DMS79 (cell line): ENCODE measurements at places on chromosomes 5 and 9.

GRCh38 chr5:151075698-151076331 lies 5.0 kb downstream of the TNIP1 start:
- DNase-seq = no peak

DNA sequence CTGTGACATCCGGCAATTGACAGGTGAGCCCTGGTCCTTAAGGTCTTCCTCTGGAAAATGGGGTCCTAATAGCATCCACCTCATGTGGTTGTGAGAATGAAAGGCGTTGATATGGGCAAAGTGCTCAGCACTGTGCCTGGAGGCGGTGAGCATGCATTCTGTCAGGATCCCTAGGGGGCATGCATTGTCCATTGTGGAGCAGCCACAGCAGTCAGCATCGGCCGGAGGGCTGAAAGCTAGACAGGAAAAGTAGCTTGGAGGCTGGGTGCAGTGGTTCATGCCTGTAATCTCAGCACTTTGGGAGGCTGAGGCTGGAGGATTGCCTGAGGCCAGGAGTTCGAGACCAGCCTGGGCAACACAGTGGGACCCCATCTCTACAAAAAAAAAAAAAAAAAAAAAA lies 122.2 kb downstream of the LHX2 start:
- no peak for DNase-seq

GRCh38 chr5:176353533-176353932 lies 8.0 kb downstream of the KIAA1191 start:
- DNase-seq = no peak

DNA sequence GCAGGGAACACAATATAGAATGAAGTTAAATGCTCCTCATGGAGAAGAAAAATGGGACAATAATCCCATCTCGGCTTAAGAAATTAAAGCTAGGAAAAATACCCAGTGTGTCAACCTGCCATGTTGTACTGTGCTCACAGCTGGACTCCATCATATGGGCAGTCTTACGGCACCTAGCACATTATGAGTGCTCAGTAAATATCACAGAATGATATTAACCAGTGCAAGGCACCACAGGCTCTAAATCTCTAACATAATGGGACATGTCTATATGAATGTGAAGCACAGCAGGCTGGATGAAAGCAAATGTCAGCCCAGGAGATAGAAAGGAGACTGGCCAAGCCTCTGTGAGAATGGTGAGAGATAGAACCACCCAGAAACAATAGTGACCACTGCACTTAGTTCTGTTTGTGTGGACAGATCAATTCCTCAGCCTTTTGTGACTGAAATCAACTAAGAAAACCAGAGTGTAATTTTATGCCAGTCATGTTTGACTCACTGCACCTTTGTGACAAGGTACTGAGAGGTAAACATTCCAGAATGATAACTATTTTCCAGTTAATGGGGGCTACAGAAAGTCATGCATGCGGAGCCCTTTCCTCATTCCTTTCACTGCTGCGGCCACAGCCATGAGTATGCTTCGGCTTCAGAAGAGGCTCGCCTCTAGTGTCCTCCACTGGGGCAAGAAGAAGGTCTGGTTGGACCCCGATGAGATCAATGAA lies 140.4 kb upstream of the CDH6 start:
- DNase-seq = no peak

DNA sequence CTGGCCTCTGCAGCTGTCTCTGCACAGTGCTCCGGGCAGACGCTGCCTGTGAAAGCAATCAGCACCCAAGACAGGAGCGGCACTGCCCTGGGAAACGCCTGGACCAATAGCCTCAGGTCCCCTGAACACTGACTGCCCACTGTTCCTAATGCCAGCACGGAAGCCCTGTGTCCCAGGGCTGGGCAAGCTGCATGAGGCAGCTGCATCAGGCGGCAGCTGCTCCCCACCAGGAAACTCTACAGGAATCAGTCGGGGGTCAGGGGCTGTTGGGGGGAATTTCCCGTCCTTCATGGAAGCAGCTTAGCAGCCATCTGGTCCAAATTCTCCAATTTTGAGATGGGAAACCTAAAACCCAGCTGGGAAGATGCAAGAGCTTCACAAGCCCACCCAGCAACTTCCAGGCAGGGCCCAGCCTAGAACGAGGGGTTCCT lies 118.6 kb downstream of the VAV2 start:
- no peak for DNase-seq

DNA sequence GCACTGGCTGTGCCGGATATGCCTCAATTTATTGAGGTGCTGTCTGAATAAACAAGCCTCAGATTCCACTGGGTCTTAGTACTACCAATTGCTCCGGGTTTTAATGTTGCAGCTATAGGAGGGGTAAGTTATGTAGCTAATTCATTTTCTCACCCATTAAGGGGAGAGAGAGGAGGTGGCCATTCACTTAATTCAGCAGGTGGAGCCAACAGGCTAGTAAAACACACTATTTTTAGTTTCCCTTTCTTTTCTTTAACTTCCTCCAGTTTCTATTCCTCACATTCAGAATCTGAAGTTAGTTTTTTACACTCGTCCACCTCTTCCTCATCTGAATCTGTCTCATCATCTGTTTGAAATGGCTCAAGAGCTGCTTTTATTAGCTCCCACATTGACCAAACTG lies 105.6 kb upstream of the CDH10 start:
- no peak for DNase-seq

GRCh38 chr9:135970128-135970815 lies 9.1 kb upstream of the UBAC1 start:
- DNase-seq = no peak

- DNase-seq = no peak
These were observed 158.5 kb downstream of the FSTL4 start for GRCh38 chr5:133453831-133454230.

GRCh38 chr5:73318308-73318719 lies 130.3 kb downstream of the FOXD1 start:
- DNase-seq = no peak

DNA sequence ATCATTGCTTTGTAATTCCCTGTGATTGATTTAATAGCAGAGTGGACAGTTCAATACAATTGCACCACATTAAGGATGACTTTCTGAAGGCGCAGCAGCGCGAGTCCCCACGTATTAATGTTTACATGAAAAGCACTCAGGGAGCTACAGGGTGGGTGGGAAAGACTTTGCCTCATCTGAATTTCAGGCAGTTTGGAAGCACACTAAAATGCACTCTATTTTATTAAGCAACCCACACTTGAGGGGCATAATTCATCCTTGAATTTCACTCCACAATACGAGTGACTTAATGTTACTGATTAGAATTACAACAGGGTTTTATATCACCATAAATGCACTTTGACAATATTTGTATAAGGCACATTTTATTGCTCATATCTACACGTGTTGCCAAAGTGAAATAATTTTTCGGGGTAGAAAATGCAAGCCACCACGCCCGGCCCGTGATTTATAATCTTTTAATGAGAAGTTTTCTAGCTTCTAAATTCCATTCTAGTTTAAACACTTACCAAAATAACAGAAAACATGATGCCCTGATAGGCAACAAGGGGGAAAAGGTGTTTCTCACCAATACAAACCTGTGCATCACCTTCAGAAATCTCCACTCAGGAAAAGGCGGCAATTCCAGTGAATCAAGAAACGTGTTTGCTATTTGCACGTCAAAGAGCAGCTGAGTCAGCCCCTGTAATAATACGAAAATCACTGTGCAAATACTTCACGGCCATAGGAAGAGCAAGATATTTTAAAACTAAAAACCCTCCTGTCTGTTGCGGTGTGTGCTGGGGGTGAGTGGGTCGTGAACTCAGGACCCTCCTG lies 40.5 kb downstream of the IRX4 start:
- DNase-seq = no peak

GRCh38 chr9:121691890-121692289 lies 40.5 kb downstream of the DAB2IP start:
- DNase-seq = no peak

GRCh38 chr9:136925414-136926153 lies 19.0 kb downstream of the FBXW5 start:
- DNase-seq = no peak

DNA sequence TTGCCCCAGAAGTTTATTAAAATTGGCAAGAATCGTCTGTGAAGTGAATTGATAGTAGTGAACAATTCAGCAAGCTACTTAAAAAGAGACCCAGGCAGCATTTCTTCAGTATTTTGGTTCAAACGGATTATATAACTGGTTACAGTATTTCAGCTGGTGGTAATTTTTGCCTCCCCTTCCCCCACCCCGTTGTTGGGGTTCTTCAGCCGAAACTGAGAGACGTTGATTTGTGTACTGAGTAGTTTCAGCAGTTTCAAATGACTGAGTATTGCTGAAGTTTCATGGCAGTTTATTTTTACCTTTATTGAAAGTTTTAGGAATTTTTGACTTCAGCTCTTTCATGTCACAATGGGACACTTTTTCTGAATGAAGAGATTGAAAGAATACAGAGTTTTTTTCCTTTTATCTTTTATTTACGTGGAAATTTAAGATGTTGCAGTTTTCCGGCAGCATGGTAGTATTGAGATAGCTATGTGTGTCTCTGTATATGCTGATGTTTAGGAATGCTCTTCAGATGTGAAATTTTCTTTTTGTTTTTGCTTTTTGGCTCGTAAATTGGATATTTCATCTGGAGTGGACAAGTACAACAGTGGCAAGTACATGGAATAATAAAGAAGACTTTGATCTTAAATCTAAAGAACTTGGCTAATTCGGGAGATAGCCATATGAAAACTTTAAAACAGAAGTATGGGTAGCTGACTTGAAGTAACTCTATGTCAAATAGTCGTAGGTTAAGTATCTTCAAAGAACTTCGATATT lies 1.9 kb downstream of the GPBP1 start:
- no peak for DNase-seq

DNA sequence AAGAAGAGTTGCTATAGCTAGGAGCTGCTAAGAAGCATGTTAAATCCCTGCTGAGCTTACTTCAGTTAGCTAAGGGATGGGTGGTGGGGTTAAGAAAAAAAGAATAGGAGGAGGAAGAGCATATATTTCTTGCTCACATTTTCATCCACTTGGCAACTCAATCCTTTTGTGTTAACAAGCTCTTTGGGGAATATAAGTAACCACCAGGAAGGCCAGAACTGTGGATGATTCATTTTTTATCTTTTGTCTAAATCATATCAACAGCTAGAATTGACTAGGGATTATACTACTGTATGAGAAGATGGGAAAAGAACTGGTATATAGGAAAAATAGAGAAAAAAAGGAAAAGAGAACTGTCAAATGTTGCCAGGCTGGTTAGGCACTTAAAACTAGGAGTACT lies 555.3 kb upstream of the ARRDC3 start:
- DNase-seq = no peak

GRCh38 chr5:116032991-116033390 lies 719 bp downstream of the ARL14EPL start:
- no peak for DNase-seq

- DNase-seq = no peak
These were observed 52.0 kb upstream of the KLF4 start for GRCh38 chr9:107541523-107541922.

GRCh38 chr9:136324501-136325300 lies 2.6 kb upstream of the GPSM1 start:
- DNase-seq = no peak

- no peak for DNase-seq
These were observed 40.7 kb downstream of the STXBP1 start for GRCh38 chr9:127652733-127653132.

DNA sequence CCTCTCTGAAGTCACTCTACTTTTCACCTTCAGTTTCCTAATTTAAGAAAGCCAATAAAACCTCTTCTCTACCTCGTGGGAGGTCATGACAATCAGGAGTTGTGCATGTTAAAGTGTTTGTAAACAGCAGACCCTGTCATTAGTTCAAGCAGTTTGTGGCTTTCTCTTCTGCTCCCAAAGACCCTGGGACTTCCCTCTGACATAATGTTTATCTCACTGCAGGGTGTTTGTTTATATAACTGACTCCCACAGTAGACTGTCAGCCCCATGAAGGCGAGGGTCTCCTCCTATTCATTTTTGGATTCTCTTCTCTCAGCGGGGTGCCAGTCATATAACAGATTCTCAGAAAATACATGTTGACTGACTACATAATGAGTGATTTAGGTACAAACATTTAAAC lies 360.0 kb upstream of the ZNF462 start:
- no peak for DNase-seq

DNA sequence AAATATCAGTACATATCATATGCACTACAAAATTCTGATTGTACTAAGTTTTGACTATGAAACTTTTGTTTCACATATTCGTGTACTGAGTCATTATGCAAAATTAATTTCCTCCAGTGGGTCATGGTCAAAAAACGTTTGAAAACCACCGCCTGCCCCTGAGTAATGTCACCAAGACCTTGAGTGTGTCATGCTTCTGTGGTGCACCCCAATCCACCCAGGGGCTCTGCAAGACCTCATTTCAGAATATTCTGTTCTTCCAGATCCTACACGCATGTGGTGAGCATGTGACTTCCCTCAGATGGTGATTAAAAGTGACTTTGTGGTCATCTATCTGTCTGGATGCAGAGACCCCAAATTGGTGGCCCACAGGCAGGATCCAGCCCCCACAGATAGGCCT lies 31.0 kb downstream of the ABLIM3 start:
- no peak for DNase-seq

GRCh38 chr5:88664645-88665044 lies 218.3 kb downstream of the MEF2C start:
- DNase-seq = peak; percentile 48

DNA sequence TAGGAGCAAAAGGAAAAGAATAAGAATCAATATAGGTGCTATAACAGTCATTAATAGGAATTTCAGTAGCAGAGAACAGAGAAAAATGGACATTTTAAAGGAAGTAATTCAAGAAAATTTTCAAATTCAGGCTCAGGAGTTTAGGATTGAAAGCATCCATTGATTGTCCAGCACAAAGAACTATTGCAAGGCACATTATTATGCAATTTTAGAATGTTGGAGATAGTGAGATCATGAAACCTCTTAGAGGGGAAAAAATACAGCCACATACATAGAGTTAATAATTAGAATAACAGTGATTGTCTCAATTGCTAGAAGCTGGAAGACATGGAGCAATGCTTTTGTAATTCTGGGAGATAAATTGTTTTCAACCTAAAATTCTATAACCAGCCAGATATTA lies 31.5 kb downstream of the CNTLN start:
- DNase-seq = no peak

GRCh38 chr9:115058684-115059315 lies 59.2 kb downstream of the TNC start:
- no peak for DNase-seq

DNA sequence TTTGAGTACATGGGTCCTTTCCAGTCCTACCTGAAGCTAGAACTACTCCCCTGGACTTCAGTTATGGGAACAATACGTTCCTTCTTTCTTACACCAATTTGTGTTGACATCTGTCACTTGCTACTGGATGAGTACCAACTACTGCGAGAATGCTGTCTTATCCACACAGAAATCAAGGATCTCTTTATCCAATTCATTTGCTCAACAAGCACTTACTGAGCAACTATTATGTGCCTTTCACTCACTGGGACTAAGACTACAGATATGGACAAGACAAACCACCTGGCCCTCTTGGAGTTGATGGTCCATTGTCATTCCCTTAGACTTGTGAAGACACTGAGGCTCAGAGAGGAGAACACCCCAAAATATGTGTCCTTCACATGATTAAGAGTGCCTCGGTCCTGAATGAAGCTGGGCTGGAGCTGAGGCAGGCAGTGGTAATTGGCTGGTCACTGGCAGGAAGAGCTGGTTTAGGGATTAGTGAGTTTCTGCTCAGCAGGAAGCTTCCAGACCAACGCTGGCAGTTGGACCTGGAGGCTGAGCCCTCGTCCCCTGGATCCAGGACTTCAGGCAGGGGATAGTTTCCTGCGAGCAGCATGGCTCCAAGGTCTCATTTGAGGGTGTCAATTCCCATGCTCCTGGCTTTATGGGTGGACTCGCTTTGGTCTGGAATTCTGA lies 8.4 kb upstream of the ARSI start:
- no peak for DNase-seq

GRCh38 chr9:125655691-125656410 lies 51.2 kb downstream of the MAPKAP1 start:
- no peak for DNase-seq

- no peak for DNase-seq
These were observed 30.1 kb downstream of the ARRDC3 start for GRCh38 chr5:91352831-91353695.
